ENCODE measurements at places on chromosomes 11 and 22. TPM values are rescaled to one million over a fixed set of nuclear protein-coding genes. Genes with fewer than 3 reads are reported as not detected.

DNA sequence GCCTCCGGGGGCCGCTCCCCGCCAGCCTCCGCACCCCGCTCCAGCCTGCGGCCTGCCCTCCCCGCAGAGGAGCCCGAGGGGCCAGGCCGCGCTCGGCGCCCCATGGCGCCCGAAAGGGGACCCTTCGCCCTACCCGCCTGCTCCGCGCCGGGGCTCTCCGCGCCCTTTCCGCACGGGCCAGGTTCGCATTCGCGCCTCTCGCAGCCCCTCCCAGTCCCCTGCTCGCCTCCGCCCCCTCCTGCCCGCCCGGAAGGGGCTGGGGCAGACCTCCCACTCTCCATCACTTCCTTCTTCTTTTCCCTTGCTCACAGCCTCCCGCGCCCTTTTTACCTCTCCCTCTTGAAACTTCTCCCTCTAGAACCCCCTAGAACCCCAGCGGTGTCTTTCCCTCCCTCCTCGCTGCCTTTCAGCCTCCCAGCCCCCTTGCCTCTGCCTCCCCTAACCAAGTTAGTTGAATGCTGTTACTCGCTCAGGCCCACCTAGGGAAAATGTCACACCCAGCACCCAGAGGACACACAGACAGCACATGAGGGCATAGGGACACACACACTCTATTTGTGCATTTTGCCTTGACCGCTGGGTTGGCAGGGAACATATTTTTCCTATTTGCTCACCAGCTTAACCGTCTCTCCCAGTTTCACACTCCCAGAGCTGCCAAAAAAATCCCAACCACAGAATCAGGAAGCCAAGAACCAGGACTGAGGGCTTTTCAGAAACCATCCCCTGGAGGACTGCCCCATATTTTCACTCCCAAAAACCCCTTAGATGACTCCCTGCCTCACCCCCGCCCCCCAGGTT, at the start of gene SLC43A3:
Gene SLC43A3, minus strand, starts transcription at position 193 of the 798 bp plus-strand sequence. CDS start 949 bp downstream, outside the sequence.
- ATAC-seq, result peak; percentile 66

DNA sequence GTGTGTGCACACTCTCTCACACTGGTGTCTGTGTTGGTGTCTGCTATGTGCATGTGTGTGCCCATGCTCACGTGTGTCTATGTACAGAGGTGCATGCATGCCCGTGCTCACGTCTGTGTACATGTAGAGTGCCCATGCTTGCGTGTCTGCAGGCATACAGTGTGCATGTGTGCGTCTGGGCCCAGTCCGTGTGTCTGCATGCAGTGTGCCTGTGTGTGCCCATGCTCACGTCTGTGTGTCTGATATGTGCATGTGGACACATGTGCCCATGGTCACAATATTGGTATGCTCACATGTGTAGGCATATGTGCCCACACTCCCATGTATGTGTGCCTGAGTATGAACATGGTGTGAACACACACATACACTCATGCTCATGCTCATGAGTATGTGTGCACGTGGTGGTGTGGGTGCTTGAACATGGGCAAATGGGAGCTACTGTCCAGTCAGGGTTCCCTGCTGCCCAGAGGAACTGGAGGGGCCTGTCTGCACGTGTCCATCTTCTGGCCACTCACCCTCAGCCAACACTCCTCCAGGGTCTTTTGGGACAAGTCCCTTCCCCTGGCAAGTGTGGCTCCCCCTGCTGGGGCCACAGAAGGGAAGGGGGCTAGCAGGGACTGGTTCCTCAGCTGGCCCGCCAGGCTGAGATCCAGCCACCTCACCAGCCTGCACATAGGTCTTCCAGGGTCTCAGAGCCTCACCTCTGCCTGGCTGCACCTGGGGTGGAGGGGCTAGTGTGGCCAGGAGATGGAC, 7.3 kb upstream of the TBX1 start:
- no peak for ATAC-seq

GRCh38 chr22:41078931-41079330, 13.5 kb upstream of the EP300 start:
- ATAC-seq, result no peak

GRCh38 chr22:50236731-50237409, 8.0 kb downstream of the TUBGCP6 start:
- no peak for ATAC-seq

- ATAC-seq, result no peak
Measured at GRCh38 chr11:76307396-76307795, 73.5 kb downstream of the THAP12 start.

DNA sequence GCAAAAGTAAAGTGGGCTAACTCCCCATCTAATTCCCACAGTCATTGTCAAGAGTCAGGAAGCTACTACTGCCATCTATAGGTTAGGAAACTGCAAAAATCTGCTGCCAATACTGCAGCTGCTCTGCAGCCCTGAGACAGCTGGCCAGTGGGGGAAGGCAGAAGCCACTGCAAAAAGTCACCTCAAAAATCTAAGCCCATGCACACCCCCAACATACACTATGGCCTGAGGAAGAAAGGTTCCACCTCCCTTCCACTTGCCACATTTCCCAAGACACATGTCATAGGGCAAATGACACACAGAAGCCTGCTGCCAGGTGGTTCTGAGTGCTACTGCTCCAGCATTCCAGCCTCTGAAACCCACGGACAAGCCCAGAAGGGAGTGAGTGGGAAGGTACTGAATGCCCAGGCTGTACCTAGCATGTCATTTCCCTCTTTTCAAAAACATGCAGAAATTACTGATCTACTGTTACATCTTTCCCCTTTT, 36.9 kb downstream of the DGCR2 start:
- ATAC-seq, result peak; percentile 31

DNA sequence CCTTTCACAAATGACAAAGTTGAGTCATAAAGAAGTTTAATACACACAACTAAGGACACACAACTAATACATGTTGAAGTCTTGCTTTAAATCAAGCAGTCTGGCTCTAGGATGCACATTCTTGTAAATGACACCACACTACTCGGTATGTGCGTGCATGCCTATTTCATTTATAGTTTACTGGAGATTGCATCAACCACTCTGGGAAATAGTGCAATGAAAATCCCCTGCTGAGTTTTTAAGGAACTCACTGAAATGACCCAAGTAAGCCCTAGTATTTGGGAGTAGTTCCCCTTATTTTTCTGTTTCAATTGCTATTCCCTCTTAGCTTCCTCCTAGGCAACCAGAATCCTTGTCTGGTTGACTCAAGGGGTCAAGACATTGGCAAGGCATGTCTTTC, 160.2 kb upstream of the LARGE1 start:
- no peak for ATAC-seq

DNA sequence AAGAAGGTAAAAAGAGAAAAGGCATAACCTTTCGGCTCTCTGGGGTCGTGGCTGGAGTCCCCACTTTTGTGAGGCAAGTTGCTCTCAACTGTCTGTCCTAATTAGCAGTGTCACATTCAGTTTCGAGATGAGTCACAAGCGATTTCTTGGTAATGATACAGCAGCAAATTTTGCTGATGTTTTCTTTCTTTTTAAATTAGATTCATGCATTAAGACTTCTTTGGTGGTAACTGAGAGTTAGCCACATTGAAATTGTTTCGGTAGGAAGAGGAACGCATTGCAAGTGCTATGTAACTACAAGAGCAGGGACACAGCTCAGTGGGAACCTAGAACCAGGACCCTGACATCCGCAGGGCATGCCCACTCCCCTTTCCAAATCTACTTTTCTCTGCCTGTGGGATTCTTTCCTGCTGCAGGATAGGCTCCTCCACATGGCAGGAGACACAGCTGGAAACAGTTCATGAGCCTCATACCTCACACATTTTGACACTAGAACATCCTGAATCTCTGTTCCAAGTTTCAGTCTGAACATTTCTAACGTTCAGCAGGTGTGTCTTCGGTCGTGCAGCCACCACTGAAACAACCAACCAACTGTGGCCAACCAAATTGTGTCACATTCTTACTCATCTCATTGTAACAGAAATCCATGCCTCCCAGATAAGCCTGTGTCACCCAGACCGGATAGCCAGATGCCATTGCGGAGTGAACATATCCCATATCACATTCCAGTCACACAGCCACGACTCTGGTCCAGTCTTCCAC, 987.6 kb downstream of the NTM start:
- ATAC-seq, result no peak

DNA sequence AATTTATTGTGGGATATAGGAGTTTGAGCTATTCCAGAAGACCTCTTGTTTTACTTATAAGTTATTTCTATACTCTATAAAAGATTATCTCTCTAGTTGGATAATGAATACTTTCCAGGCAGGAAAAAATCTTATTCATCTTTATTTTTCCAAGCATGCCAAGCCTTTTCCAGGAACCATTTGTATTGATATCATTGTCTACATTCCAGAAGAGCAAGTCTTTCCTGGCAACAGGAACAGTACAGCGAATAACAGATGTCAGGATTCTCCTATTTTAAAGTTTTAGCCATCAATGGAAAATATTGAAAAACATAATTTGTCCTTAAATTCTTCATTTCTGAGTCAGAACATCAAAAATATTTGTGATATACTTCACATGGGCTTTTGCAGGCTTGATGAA, 5.2 kb upstream of the NXPE1 start:
- no peak for ATAC-seq

GRCh38 chr11:70730411-70730810, 332.1 kb downstream of the CTTN start:
- no peak for ATAC-seq

DNA sequence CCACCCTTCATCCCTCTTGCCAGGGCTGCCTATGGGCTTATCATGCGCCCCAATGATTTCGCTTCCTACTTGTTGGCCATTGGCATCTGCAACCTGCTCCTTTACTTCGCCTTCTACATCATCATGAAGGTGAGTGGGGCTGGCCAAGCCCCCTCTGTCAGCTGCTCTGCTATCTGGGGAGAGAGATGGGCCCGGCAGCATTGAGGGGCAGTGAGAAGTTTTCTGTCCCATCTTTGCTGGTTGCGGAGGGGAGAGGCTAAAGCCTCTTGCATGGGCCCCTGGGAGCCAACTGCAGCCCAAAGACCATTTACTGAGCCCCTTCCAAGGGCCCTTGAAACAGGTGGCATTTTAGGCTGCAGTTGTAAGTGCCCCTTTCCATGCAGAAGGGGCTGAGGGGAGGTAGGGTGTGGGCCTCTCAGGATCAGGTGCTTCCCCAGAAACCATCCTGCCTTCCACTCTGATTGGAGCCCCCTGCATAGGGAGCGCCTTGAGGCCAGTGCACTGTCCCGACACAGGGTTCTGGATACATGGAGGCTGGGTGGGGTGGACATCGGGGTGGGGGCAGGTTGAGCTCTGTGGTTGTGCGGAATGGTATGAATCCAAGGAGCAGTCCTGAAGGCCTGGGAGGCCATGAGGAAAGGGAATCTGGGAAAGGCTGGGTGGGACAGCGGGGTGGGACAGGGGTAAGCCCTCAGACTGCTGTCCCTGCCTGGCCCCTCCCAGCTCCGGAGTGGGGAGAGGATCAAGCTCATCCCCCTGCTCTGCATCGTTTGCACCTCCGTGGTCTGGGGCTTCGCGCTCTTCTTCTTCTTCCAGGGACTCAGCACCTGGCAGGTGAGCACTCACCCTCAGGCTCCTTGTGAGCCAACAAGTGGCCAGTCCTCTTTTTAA, 5.8 kb upstream of the TAGLN start:
- no peak for ATAC-seq

DNA sequence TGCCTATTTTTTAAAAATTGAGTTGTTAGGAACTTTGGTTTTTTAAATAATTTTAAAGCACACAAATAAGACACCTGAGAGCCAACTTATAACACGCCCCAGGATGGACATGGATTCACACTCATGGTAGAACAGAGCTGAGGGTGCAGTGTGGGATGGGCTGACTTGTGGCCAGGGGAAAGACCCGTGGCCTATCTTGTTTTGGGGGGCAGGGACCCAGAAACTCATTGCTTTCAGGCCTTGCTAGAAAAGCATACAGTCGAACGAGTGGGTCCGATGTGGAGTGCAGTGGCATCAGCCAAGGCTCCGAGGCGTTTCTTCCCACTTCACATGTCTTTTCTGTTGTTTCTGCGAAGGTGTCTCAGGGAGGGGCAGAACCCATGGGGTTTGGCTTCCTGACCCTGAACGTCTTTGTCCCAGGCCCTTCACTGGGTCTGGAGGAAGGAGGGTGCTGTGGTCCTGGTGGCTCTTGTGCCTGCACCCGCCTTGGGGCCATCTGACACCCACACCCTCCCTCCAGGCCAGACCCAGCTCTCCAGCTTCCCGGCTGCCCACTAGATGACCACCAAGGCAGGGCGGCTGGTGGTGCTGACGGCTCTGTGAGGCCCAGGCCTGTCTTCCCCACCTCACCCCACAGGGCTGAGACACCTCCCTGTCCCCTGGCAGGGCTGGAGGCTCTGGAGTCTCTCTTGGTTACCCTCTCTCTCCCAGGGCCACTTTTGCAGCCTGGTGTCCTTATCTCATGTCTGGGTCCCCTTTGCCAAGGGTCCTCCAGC, 120.8 kb downstream of the KCNQ1 start:
- ATAC-seq, result no peak

DNA sequence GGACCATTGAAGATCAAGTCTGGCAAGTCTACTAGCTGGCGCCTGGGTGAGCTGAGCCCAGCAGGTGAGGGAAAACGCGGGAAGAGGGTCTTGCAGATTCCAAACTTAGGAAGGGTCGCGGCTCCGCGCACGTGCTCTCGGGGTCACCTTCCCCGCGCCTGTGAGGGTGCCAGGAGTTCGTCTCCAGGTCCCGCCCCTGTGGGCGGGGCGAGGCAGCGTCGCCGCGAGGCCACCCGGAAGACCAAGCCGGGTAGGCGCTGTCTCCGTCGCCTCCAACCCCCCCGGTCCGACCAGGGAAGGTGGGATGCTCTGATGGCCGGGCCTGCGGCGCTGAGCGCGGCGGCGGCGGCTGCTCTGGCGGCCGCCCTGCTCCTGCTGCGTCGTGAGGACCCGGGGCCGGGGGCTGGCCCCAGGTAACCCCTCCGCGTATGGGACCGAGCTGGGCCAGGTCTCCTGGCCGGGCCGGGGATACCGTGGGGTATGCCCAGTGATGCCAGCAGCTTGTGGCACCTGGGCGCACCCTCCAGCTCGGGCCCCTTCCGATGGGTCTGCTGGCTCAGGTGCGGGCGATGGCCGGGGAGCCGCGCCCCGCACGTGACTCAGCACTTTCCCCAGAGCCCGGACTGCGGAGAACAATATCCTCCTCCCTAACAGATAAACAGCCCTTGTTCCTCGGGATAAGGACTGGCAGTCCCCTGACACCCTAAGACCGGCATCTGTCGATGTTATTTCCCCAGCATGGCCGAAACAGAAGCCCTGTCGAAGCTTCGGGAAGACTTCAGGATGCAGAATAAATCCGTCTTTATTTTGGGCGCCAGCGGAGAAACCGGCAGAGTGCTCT, at the start of gene HTATIP2:
Gene HTATIP2, plus strand, starts transcription at position 215 of the 841 bp plus-strand sequence. Its CDS starts 524 bp downstream, at position 739.
- ATAC-seq, result peak; percentile 79

Gene MS4A6A
- total RNA-seq, result 4.9 TPM

Gene OR52N4
- total RNA-seq, result not detected

Gene ASPHD2
- total RNA-seq, result 2.1 TPM

Gene ACRV1
- total RNA-seq, result not detected

Gene DGCR6
- total RNA-seq, result 1.6 TPM

Measured in esophagus mucosa (tissue), 1 donor.